ENCODE measurements at places on chromosomes 5 and 9.
A peak's percentile ranks its signal among the peaks of the same experiment; 100 is the strongest.

GRCh38 chr5:54539001-54539400 is 21.4 kb downstream of the SNX18 start:
- no peak for DNase-seq

GRCh38 chr5:157196045-157196444 is 15.4 kb downstream of the ITK start:
- DNase-seq = no peak

DNA sequence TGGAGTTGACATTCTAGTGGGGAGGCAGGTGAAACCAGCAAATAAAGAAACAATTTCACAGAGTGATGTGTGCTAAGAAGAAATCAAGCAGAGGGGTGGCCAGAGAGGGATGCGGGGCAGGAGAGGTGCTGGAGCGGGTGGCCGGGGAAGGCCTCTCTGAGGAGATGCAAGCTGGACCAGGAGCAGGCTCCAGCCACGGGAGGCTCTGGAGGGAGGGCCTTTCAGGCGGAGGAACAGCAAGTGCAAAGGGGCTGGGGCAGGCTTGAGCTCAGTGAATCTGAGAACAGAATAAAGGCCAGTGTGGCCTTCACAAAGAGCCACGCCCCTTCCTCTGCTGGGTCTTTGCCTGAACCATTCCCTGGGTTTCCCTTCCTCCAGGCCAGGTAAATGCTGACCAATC is 73.2 kb upstream of the NEURL1B start:
- DNase-seq = no peak

GRCh38 chr9:74610523-74611061 is 113.5 kb downstream of the RORB start:
- peak; percentile 55 for DNase-seq

- DNase-seq = no peak
Observed at GRCh38 chr9:5274770-5275169, 29.7 kb downstream of the RLN2 start.

DNA sequence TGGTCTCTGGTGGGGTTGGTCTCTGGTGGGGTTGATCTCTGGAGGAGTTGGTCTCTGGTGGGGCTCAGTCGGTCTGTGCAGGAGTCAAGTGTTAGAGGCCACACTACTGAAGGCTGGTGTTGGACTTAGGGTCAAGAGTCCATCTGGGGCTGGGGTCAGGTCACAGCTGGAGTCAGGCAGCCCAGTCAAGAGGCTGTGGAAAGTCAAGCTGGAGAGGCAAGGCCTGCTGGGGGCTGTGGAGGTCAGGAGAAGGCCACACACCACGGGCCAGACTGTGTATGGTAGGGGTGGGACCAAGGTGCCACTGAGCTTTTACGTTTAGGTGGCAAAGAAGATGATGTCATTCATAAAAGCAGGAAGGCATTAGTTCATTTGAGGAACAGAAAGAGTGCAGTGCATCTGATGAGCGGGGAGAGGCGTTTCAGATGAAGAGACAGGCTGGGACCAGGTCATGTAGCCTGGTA is 16.7 kb upstream of the CD74 start:
- no peak for DNase-seq

GRCh38 chr5:1770443-1770802 is 29.2 kb downstream of the MRPL36 start:
- no peak for DNase-seq

DNA sequence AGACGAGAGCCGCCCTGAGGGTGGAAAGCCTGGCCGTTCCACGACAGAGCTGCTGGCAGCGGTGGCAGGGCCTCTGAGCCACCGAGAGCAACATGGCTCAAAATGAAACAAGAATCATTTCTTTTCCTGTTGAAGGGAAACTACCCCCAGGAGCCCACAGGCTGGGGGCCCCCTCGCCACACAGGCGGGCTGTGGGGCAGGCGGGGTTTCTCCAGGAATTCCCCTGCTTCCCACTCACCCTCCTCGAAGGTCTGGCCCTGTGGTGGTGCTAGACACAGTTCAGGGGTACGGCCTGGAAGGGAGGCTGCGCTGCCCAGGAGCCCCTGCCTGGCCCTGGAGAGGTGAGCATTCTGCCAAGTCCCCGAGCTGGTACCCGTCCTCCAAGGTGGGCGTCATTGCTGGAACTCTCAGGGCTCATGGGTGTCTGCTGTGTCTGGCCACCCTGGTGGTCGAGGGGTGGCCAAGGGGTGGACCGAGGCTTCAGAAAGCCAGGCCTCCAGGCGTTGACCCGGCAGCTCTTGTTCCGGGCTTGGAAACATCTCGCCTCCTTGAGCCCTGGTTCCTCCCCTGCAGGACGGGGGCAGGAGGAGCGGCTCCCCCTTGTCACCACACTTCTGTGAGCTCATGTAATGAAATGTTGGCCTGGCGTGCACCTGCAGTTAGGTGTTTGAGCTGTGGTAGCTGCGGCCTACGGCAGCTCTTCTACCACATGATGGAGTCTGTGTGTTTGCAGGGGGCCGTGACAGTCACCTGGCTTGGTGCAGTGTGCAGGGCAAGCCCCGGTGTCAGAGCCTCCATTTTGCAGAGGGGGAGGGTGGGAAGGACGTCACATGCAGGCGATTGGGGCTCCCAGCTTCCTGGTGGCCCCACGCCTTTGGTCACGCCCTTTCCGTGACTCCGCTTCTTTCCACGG is 65.3 kb downstream of the RXRA start:
- DNase-seq = no peak

- peak; percentile 22 for DNase-seq
Observed at GRCh38 chr9:135067096-135067710, 20.3 kb upstream of the OLFM1 start.

DNA sequence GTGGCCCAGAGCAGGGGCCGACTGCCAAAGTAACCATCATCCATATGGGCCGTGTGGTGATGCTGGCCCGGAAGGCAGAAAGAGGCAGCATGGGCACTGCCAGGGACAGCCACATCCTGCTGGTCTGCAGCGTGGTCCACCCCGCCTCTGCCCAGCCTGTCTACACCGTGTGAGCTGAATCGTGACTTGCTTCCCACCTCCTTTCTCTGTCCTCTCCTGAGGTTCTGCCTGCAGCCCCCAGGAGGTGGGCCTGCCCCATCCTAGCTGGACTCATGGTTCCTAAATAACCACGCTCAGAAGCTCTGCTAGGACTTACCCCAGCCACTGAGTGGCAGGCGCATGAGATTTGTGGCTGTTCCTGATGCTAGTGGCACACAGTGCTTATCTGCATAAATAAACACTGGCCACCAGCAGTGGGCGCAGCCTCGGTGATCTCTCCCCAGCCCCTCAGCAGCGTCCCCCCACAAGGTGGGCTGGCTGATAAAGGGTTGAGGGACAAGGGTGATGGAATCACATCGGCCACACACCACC is 22.6 kb upstream of the SUSD3 start:
- no peak for DNase-seq

- DNase-seq = no peak
Observed at GRCh38 chr9:69615880-69616279, 56.3 kb downstream of the APBA1 start.

DNA sequence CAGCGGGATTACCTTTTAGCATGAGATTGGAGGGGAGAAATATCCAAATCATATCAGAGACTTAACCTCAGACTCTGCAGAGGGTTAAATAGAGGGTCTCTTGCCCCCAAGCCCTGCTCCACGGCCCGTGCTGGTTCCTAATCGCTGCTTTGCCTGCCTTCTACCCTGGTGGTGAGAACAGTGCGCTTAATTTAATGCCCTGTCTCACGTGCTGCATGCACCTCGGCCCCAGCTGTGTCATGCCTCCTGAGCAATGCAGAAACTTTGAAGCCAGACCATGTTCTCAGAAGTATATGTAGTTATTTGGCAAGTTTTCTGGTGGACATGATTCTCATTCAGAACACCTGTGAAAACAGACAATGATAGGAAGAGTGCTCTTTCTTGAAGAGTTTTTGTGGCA is 1.4 kb downstream of the OTULIN start:
- no peak for DNase-seq

- DNase-seq = no peak
Observed at GRCh38 chr5:72412283-72413055, 92.3 kb downstream of the PTCD2 start.

DNA sequence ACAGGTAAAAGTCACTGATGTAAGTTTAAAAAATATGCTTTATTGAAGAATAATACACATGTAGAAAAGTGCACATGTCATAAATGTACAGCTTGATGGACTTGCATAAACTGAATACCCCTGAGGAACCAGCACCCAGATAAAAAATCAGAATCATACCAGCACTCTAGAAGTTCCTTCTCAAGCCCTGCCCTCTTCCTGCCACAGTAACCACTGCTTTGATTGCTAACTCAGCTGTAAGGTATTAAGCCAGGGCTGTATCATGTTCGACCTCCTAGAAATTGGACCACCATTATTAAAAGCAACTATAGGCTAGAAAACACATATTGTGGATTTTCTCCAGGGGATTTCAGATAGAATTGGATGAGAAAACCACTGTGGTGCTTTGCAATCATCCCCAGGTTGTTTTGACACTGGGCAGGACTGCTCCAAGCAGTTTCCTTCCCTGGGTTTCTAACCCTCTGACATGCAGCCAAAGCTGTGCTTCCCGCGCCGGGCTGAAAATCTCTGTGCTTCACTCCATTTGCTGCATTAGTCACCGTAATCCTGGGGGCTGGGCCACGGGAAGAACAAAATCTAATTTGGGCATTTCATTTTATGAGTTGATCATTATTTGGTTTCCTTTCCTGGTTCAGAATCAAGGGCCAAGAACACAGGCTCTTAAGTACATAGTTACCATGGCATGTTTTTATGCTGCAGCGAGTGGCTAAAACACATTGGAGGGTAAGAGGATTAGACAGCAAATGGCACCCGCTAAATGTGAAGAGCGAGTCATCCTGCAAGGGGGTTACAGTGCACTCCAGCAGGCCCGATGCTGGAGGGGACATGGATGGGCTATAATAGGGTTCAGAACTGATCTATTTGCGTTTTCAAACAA is 139.4 kb upstream of the IL12B start:
- DNase-seq = no peak

DNA sequence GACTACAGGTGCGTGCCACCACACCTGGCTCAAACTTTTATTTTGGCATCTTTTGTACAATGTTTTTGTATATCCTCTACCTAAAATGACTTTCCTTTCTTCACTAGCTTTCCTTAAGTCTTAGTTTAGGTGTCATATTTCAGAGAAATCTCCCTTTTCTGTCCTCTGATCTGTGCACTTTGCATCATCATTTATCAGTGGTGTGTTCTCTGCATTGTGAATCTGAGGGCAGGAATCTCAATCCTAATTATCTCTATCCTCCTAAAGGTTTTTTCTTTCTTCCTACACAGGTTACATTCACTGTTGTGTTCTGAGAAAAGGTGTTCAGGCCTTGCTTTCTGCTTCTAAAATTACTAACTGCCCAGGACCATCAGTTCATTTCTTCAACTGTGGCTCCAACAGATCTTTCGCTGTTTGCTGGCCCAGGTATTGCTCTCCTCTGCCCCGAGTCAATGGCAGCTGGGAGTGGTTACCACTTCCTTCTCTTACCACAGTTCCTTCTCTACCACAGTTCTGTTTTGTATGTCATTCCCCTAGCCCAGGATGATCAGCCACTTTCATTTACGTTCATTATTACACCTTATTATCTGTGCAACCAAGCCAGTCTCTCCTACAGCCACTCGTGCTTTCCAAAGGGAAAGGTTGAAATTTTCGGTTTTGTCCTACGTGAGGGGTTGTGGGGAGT is 14.0 kb downstream of the TGFBR1 start:
- DNase-seq = no peak

DNA sequence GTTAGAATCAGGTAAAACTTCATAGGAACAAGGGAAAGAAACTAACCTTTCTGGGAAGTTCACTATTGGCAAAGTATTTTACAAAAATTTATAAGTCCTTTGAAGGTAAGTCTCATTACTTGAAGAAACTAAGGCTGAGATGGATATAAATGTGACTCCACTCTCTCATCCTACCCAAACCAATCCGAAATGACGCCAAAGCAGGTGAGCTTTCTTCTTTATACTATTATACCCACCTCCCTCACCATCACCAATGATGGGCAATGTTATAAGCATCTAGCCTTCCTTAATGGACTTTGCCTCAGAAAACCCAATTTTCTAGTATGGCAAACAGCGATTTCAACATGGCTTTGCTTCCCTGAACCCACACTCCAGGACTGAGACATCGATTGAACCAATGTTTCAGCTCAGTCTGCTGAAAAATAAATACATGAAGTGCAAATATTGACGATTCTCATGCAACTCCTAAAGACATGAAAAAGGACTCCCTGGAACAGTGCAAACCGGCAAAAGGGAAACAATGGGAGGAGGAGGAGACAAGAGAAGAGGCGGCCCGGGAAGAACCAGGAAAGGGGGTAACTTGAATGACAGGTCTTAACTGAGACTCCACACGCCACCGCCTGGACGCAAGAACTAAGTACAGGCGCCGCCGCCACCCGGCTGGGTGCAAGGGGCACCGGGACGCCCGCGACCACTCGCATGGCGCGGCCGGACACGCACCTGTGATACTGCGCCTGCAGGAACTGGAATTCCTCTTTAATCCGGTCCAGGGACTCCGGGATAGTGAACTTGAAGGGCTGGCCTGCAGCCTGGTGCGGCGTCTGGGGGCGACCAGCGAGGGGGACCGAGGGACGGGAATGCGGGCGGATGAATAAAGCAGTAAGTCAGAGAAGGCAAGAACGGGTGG is 2.5 kb downstream of the TLE1 start:
- peak; percentile 93 for DNase-seq

GRCh38 chr5:30867711-30868110 is 325.8 kb upstream of the CDH6 start:
- no peak for DNase-seq

DNA sequence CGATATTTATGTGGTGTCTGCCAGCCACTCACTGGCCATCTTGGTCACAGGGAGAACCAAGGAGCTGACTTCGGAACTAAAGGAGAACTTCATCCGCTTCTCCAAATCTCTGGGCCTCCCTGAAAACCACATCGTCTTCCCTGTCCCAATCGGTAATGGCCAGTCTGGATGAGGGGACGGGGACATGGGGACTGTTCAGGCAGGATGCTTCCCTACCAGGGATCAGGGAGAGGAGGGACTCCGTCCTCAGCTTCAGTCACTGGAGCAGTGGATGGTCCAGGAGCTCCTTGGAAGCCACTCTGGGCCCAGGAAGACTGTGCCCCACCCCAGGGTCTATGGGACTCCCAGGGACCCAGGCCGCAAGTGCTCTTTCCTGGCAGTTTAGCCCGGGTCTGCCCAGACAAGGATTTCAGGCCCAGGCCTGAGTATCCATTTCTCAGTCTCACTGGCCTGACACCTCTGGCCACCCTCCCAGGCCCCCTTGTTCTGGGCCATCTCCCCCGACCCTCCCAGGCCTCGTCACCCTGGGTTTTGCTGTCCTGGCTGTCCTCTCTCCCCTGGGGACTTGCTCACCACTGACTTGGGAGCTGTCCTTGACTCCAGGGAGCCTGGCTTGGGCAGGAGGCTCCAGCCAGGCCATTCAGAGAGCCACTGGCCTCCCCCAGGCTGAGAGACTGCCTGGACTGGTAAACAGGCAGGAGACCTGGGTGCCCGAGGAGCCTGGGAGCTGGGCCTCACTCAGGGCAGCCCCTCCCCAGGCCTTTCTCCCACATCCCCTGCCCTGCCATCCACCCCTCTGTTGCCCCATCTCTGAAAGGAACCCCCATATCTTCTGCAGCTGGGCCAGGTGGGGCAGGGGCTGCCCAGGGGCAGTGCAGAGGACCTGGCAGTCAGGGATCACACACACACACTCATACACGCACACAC is 3.1 kb downstream of the LCN2 start:
- DNase-seq = peak; percentile 49

All from islet precursor cell (in vitro differentiated cells).